ENCODE measurements at places on chromosomes 4 and X. TPM values are rescaled to one million over a fixed set of nuclear protein-coding genes. Genes with fewer than 3 reads are reported as not detected.

The SPANXN4 gene
- total RNA-seq = not detected

The HHIP gene
- total RNA-seq = not detected

The SLC25A5 gene
- 434 TPM for total RNA-seq

The MECP2 gene
- 84.5 TPM for total RNA-seq

The RHOXF1 gene
- not detected for total RNA-seq

DNA sequence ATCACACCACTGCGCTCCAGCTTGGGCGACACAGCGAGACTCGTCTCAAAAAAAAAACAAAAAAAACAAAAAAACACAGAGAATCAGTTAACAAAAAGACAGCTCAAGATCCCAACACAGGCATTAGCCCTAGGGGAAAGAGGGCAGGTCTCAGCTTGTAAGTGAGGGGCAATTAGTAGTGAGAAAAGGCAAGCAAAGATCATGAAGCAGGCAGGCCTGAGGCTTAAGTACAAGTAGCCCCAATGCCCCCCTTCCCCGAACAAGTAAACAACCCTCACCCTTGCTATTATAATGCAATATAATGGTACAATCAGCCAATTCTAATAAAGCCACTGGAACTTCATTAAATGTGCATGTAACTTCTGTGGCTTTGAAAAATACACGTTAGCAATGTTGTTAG, 17.0 kb downstream of the ADGRA3 start:
- no peaks in the 10 kb centered on the region for H3K4me1 ChIP-seq
- no peaks in the 10 kb centered on the region for H3K27me3 ChIP-seq
- H3K4me3 ChIP-seq = no peak overlapping the region
- H3K27ac ChIP-seq = no peak overlapping the region
- no peak for DNase-seq

GRCh38 chrX:45540181-45540580, 339.5 kb upstream of the DIPK2B start:
- DNase-seq = no peak
- no peak overlapping the region for H3K4me3 ChIP-seq
- peaks cover 2% of the 10 kb centered on the region for H3K36me3 ChIP-seq
- H3K27me3 ChIP-seq = peaks cover 21% of the 10 kb centered on the region
- no peak overlapping the region for H3K27ac ChIP-seq

- H3K36me3 ChIP-seq = peaks cover 2% of the 10 kb centered on the region
- H3K27ac ChIP-seq = peak overlapping the region; percentile 40
- DNase-seq = no peak
- no peak overlapping the region for H3K4me3 ChIP-seq
- H3K4me1 ChIP-seq = peaks cover 9% of the 10 kb centered on the region
- H3K27me3 ChIP-seq = peaks cover 9% of the 10 kb centered on the region
Observed at GRCh38 chrX:47595716-47596251, 13.5 kb downstream of the TIMP1 start.

DNA sequence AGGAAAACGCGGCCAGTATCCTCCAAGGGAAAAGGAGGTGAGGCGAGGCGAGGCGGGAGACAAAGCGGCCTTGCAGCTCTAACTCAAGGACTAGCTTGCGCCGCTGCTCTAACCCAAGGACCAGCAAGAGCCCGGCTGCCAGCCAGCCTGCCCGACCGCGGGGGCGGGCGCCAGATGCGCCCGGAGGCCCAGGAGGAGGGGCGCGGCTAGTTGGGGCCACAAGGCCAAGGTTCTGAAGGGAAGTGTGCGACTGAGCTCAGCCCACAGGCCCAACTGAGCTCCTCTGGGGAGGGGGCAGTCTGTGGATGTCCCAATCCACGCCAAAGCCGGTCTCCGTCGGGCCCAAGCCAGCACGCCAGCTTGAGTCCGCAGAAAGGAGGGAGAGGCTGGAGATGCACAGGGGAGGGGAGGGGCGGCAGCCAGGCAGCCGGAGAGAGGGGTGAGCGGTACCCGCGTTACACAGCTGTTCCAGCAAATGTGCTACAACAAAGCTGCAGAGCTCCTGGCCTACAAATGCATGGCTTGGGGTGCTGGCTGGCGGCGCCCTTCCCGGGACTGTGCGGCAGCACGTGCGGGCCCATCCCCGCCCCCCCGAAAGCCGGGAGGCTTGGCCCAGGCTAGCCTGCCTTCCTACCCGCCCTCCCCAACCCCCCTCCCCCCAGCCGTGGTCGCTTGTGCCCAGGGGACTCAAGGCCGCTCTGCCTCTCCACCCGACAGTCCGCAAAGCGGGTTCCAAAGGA, 637 bp downstream of the AMER1 start:
- no peaks in the 10 kb centered on the region for H3K27me3 ChIP-seq
- DNase-seq = peak; percentile 41
- peak overlapping the region; percentile 80 for H3K4me3 ChIP-seq
- H3K36me3 ChIP-seq = no peaks in the 10 kb centered on the region
- H3K4me1 ChIP-seq = peaks cover 9% of the 10 kb centered on the region

- no peaks in the 10 kb centered on the region for H3K4me1 ChIP-seq
- no peak overlapping the region for H3K27ac ChIP-seq
- no peak for DNase-seq
- H3K36me3 ChIP-seq = no peaks in the 10 kb centered on the region
Observed at GRCh38 chr4:175253184-175253902, 335.2 kb downstream of the ADAM29 start.

GRCh38 chr4:71711044-71711984, 72.6 kb downstream of the GC start:
- no peaks in the 10 kb centered on the region for H3K36me3 ChIP-seq
- no peaks in the 10 kb centered on the region for H3K4me1 ChIP-seq
- no peak for DNase-seq
- H3K27ac ChIP-seq = no peak overlapping the region
- no peak overlapping the region for H3K4me3 ChIP-seq
- peaks cover 2% of the 10 kb centered on the region for H3K27me3 ChIP-seq

DNA sequence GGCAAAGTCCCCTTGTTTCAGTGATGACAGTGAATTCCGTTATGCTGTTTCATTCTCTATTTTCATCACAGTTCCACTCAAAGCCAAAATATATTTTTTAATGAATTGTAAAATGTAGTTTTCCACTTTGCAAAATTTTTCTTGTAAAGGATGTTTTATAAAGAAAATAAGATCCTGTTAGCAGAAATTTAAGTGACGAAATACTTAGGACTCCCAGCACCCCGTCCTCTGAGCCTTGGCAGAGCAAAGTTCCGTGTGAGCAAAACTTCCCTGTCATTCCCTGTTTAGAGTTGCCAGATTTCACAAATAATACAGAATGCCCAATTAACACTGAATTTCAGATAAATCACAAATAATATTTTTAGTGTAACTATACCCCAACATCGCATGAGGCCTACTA, 81.0 kb upstream of the RBPJ start:
- no peak for DNase-seq
- no peaks in the 10 kb centered on the region for H3K4me1 ChIP-seq
- H3K27me3 ChIP-seq = no peaks in the 10 kb centered on the region
- H3K36me3 ChIP-seq = peaks cover 1% of the 10 kb centered on the region
